ENCODE measurements at places on chromosomes 7 and 10. TPM values are rescaled to one million over a fixed set of nuclear protein-coding genes. Genes with fewer than 3 reads are reported as not detected.
A peak's percentile ranks its signal among the peaks of the same experiment; 100 is the strongest.

Gene CYP26C1
- total RNA-seq: 0.11 TPM

Gene ADAMTS14
- 0.05 TPM for total RNA-seq

Gene SPDYE8
- total RNA-seq: not detected

Gene HOXA6
- total RNA-seq: not detected

Gene HOXA9
- total RNA-seq: not detected

- H3K27me3 ChIP-seq: peaks cover 17% of the 10 kb centered on the region
- no peak for DNase-seq
- no peak overlapping the region for H3K27ac ChIP-seq
- H3K4me1 ChIP-seq: peaks cover 29% of the 10 kb centered on the region
These were observed 13.0 kb upstream of the ACBD5 start for GRCh38 chr10:27253576-27253975.

DNA sequence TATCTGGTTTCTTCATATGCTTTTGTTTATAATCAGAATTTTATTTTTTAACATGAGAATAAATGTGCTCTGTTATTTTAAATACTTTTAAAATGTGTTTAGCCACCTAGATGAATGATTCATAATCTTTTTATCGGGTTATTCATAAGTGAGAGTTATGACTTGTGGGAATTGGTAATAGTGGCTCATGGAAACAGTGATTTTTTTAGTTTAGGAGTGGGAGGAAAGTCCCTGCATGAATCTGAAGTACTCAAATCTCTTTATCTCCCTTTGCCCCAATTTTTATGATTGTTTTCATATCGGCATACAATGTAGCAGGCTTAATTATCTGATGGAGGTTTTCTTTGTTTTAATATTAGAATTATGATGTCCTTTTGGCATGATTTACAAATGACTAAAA is 42.9 kb downstream of the TAX1BP1 start:
- no peaks in the 10 kb centered on the region for H3K4me1 ChIP-seq
- H3K27me3 ChIP-seq: no peaks in the 10 kb centered on the region
- no peak for DNase-seq
- H3K27ac ChIP-seq: no peak overlapping the region

DNA sequence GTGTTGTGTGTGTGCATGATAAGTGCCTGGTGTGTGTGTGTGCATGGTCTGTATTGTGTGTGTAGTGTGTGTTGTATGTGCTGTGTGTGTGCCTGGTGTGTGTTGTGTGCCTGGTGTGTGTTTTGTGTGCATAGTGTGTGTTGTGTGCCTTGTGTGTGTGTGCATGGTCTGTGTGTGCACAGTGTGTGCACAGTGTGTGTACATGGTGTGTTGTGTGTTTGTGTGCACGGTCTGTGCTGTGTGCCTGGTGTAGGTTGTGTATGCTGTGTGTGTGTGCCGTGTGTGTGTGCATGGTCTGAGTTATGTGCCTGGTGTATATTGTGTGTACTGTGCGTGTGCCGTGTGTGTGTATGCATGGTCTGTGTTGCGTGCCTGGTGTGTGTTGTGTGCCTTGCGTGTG is 403.0 kb upstream of the RNF32 start:
- H3K27me3 ChIP-seq: peaks cover under 1% of the 10 kb centered on the region
- no peak overlapping the region for H3K4me3 ChIP-seq
- no peaks in the 10 kb centered on the region for H3K36me3 ChIP-seq
- H3K4me1 ChIP-seq: no peaks in the 10 kb centered on the region
- DNase-seq: no peak

DNA sequence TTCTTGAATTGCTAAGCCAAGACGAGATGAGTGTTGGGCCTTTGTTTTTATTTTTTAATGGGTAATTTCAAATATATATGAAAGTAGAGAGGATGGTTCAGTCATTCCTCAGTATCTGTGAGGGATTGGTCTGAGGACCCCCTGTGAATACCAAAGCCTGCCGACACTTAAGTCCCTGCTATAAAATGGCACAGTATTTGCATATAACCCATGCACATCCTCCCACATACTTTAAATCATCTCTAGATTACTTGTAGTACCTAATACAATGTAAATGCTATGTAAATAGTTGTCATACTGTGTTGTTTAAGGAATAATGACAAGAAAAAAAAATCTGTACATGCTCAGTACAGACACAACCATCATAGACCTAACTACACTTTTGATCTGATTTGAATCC is 73.4 kb downstream of the NOD1 start:
- H3K4me1 ChIP-seq: no peaks in the 10 kb centered on the region
- peaks cover 3% of the 10 kb centered on the region for H3K36me3 ChIP-seq
- no peak for DNase-seq
- no peaks in the 10 kb centered on the region for H3K27me3 ChIP-seq
- H3K4me3 ChIP-seq: no peak overlapping the region
- H3K27ac ChIP-seq: no peak overlapping the region

- peak; percentile 34 for DNase-seq
- H3K4me3 ChIP-seq: peak overlapping the region; percentile 38
- H3K27ac ChIP-seq: peak overlapping the region; percentile 78
These were observed 26.4 kb upstream of the ANKRD1 start for GRCh38 chr10:90947030-90947960.

DNA sequence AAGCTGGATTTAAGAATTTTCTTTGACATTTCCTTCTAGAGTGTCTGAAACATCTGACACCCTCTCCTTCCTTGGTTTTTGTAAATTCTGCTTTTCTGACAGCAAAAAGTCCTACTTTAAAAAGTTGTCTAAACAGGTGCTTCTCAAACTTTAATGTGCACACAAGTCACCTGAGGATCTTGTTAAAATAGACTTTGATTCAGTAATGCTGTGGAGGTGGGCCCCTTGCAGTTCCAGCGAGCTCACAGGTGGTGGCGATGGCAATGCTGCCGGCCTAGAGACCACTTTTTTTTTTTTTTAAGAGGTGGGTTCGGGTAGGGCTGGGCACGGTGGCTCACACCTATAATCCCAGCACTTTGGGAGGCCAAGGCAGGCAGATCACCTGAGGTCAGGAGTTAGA is 77.1 kb downstream of the ABCC2 start:
- H3K4me1 ChIP-seq: no peaks in the 10 kb centered on the region
- H3K27me3 ChIP-seq: peaks cover 28% of the 10 kb centered on the region
- H3K27ac ChIP-seq: no peak overlapping the region
- no peaks in the 10 kb centered on the region for H3K36me3 ChIP-seq
- H3K4me3 ChIP-seq: no peak overlapping the region

DNA sequence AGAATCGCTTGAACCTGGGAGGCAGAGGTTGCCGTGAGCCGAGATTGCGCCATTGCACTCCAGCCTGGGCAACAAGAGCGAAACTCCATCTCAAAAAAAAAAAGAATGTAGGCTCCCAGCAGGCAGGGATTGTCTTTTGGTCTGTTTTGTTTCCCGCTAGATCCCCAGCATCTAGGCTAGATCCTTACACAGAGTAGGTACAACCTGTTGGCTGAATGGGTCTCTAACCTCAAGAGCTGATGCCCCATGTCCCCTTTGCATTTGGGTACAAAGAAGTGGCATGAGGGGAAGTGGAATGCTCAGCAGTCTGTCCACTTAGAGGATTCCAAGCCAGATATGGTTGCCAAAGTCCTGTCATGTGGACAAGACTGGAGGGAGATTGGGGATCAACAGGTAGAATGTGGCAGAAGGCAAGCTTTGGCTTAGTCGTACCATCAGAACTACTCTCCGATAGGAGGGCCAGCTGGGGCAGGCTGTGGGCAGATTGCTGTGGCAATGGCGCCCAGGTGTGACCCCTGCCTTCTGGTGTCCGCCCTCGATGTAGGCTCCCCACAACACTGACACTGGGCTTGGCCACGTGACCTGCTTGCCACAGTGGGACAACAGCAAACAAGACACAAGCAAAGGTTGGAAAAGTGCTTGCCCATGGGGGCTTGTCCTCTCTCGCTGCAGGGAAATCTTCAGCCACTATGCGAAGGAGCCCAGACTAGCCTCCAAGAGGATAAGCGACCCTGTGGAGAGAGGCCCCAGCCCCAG is 21.4 kb downstream of the LEP start:
- no peaks in the 10 kb centered on the region for H3K36me3 ChIP-seq
- H3K27me3 ChIP-seq: peaks cover 15% of the 10 kb centered on the region
- no peak for DNase-seq
- H3K4me3 ChIP-seq: no peak overlapping the region
- H3K27ac ChIP-seq: no peak overlapping the region

- no peaks in the 10 kb centered on the region for H3K4me1 ChIP-seq
- H3K27me3 ChIP-seq: no peaks in the 10 kb centered on the region
These were observed 63.8 kb downstream of the MTPN start for GRCh38 chr7:135913404-135913803.

DNA sequence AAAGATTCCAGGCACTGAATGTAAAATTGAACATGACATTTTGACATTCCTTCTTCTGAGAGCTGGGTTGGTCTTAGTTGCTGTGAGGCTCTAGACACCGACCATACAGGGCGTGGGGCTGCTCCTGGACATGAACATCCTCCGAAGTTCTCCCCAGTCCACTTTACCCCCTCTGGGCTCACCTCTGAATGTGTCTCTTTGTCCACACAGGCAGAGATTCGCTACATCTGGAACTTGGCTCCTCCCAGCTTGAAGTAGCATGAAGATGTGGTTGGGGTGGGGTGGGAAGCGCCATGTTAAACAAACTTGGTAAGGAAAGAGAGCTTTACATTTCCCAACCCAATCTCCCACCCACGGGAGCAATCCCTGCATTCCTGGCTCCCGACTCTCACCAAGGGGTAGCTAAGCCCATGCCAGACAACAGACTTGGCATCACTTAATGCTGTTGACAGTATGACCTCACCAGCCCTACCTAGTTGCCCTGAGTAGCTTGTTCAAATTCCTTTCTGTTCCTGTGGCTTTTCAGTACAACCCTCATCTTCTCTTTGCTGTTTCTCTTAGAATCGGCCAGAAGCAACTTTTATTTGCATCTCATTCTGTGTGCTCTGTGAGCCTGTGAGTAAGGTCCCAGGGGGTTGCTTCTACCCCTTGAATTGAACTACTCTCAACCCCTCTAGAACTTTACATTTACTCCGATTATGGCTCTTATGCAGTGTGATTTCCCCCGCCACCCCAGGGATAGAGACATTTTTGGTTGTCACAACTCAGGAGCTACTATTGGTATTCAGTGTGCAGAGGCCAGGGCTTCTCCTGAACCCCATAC is 211.4 kb downstream of the SEC23IP start:
- H3K4me3 ChIP-seq: no peak overlapping the region
- no peaks in the 10 kb centered on the region for H3K36me3 ChIP-seq
- no peaks in the 10 kb centered on the region for H3K4me1 ChIP-seq
- DNase-seq: no peak
- H3K27ac ChIP-seq: no peak overlapping the region

GRCh38 chr10:35359056-35359455 is 22.7 kb downstream of the CCNY start:
- peaks cover 8% of the 10 kb centered on the region for H3K36me3 ChIP-seq
- no peak overlapping the region for H3K27ac ChIP-seq
- no peak overlapping the region for H3K4me3 ChIP-seq
- no peaks in the 10 kb centered on the region for H3K27me3 ChIP-seq
- no peak for DNase-seq

- no peak for DNase-seq
- peaks cover 4% of the 10 kb centered on the region for H3K4me1 ChIP-seq
- no peak overlapping the region for H3K4me3 ChIP-seq
- peaks cover 5% of the 10 kb centered on the region for H3K27me3 ChIP-seq
- H3K27ac ChIP-seq: no peak overlapping the region
These were observed 16.9 kb downstream of the DYDC2 start for GRCh38 chr10:80373502-80373901.

- no peaks in the 10 kb centered on the region for H3K4me1 ChIP-seq
- H3K27me3 ChIP-seq: no peaks in the 10 kb centered on the region
- DNase-seq: no peak
- H3K27ac ChIP-seq: no peak overlapping the region
- H3K4me3 ChIP-seq: no peak overlapping the region
These were observed 27.3 kb upstream of the CALD1 start for GRCh38 chr7:134752006-134752760.

DNA sequence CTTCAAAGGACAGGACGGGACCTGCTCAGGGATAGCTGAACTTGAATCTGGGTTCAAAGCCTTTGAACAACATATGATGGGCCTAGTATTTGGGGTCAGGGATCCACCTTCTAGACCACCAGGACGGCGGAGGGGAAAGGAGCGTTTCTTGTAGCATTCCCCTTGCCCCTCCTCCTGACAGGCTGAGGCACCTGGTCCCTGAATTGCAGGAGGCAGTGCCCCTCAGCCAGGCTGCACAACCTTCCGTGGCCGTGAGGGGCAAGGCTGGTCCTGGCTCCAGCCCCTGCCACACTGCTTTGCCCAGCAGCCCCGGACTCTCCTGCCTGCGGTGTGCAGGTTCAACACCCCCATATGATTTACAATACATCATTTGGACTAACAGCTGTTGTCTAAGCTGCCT is 58.1 kb downstream of the INSIG1 start:
- H3K36me3 ChIP-seq: no peaks in the 10 kb centered on the region
- no peak overlapping the region for H3K4me3 ChIP-seq
- no peak for DNase-seq
- no peak overlapping the region for H3K27ac ChIP-seq

- H3K27me3 ChIP-seq: peaks cover 5% of the 10 kb centered on the region
- DNase-seq: no peak
- no peaks in the 10 kb centered on the region for H3K36me3 ChIP-seq
- no peak overlapping the region for H3K4me3 ChIP-seq
These were observed 167.8 kb downstream of the USP6NL start for GRCh38 chr10:11443468-11444154.

DNA sequence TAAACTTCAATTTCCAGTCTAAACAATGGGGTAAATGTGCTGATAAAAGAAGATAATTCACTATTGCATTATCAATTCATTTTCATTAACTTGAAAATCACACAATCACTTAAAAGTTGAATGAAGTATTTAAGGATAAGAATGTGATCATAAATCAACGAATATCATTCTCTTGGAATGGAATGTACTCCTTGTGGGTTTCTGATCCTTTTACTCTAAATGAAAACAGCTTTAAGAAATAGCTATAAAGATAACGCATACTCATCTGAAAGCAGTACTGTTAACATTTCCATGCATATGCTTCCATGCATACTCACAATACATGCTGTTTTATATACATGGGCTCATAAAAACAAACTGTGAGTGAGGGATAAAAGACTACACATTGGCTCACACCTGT is 108.8 kb downstream of the ATE1 start:
- H3K4me1 ChIP-seq: no peaks in the 10 kb centered on the region
- no peaks in the 10 kb centered on the region for H3K36me3 ChIP-seq
- H3K27ac ChIP-seq: no peak overlapping the region
- no peaks in the 10 kb centered on the region for H3K27me3 ChIP-seq
- H3K4me3 ChIP-seq: no peak overlapping the region

GRCh38 chr10:58326967-58327381 is 7.8 kb upstream of the UBE2D1 start:
- H3K4me1 ChIP-seq: peaks cover 12% of the 10 kb centered on the region
- no peak overlapping the region for H3K27ac ChIP-seq
- no peak overlapping the region for H3K4me3 ChIP-seq
- peaks cover 11% of the 10 kb centered on the region for H3K27me3 ChIP-seq
- DNase-seq: no peak
- no peaks in the 10 kb centered on the region for H3K36me3 ChIP-seq

DNA sequence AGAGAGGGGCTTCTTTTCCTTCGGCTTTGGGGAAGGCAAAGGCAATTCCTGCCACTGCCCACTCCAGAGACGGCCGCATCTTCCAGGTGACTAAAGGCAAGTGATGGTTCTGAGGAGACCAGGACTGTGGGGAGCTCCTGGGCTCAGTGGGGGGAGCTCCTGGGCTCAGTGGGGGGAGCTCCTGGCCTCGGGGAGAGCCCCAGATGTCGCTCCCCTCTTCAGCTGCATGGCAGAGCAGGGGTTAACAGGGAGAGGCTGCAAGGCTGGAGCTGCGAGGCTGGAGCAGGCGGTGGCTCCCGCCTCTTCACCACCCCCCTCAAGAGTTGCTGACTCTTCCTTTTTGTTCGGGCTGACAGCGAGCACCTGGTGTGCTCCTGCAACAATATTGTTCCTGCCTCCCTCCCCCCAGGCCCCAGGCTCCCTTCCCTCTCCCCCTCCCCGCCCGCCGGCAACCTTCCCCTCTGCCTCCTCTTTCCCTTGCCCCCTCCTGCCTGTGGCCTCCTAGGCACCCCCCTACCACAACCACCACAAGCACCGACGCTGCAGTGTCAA is 56.3 kb upstream of the LBX1 start:
- no peak overlapping the region for H3K4me3 ChIP-seq
- H3K36me3 ChIP-seq: no peaks in the 10 kb centered on the region
- DNase-seq: no peak
- peaks cover 81% of the 10 kb centered on the region for H3K27me3 ChIP-seq

Data from activated CD8-positive, alpha-beta T cell treated with anti-CD3 and anti-CD28 coated beads, Interleukin-2, amount 10 ng/mL, durations not matched to agents 7 days and 5 days (primary cell).